ENCODE measurements at places on chromosomes 1 and 21.

DNA sequence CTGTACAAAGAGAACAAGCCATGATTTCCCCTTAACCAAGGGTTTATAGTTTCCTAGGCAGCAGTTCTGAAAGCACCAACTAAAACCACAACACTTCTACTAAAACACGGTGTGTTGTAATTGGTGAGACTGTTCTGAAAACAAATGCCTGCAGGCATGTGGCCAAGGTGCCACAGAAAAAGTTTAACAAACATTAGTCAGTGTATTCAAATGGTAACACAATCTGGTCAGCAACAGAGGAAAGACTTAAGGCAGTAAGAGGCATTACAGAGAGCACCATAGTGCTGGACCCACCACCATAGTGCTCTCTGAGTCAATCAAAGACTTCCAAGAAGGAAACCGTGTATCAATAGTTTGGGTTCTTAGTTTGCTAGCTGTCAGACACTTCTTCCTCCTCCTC lies 16.7 kb downstream of the SNIP1 start:
- no peaks in the 10 kb centered on the region for H3K27me3 ChIP-seq
- peaks cover 44% of the 10 kb centered on the region for H3K36me3 ChIP-seq
- H3K4me3 ChIP-seq: no peak overlapping the region
- no peak overlapping the region for H3K27ac ChIP-seq

GRCh38 chr1:197351821-197352440 lies 83.9 kb downstream of the CRB1 start:
- no peak overlapping the region for H3K4me3 ChIP-seq
- no peaks in the 10 kb centered on the region for H3K27me3 ChIP-seq
- no peaks in the 10 kb centered on the region for H3K36me3 ChIP-seq
- no peak overlapping the region for H3K27ac ChIP-seq
- no peaks in the 10 kb centered on the region for H3K4me1 ChIP-seq

GRCh38 chr1:208131621-208132286 lies 112.4 kb downstream of the PLXNA2 start:
- no peaks in the 10 kb centered on the region for H3K27me3 ChIP-seq
- H3K4me1 ChIP-seq: peaks cover 20% of the 10 kb centered on the region
- H3K36me3 ChIP-seq: no peaks in the 10 kb centered on the region
- DNase-seq: no peak

DNA sequence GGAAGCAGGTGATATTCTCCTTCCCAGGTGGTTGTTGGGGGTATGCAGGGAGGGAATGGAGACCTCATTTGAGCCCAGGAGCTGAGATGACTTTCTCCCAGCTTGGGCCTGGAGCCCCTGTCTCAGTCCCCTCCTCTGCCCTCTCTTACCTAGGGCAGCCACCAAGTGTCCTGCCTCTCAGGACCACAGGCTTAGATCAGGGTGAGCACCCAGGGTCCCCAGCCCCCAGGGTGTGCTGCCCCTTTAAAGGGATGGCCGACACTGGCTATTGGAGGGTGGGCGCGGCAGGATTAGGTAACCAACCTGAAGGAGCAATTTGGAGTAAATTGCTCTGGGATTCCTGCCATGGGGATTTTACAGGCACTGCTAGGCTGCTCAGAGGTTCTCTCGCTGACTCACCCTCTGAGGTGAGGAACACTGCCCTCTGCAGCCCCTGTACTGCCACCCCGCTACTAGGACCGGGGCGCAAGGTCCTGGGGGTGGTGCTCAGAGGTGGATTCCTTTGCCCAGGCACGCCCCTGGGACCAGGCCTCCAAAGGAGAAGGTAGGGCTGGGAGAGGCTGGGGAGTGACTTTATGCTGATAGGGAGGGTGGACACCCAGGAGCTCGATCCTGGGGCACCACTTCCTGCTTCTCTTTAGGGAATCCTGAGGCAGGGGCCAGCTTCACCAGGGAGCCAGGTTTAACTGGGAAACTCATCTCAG lies 1.5 kb downstream of the RPS6KA1 start:
- H3K27me3 ChIP-seq: no peaks in the 10 kb centered on the region
- peak overlapping the region; percentile 77 for H3K27ac ChIP-seq
- DNase-seq: peak; percentile 81
- peak overlapping the region; percentile 92 for H3K4me3 ChIP-seq

DNA sequence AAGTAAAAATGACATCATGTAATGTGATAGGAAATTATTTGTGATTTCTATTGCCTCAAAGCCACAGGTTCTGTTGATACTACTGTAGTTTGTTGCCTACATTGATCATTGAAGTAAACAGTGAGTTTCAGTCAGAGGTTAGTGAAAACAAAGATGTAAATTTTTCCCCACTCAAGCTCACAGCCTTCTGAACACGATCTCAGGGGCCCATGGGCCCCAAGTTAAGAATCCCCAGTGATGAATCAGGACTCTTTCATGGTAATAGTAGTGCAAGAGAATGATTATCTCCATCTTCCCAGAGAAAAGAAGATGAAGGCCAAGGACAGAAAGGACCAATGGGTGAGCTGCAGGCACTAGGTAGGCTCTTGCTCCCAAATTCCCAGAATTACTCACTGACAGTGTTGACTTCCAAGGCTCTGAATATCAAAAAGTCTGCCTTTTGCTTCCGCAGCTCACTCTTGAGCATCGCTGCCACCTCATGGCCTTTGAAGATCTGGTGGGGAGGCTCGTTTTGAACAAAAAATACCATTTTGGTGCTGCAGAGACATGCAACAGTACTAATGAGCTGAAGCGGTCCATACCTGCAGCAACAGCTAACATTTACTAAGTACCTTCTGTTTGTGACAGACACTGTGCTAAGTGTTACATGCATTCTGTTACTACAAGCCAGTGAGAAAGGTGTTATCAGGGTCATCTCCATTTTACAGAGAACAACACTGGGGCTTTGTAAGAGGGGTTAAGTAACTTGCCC lies 113.3 kb downstream of the KIAA0319L start:
- no peak overlapping the region for H3K27ac ChIP-seq
- DNase-seq: no peak
- H3K27me3 ChIP-seq: no peaks in the 10 kb centered on the region

GRCh38 chr1:217917281-217917887 lies 286.2 kb downstream of the SPATA17 start:
- no peaks in the 10 kb centered on the region for H3K4me1 ChIP-seq
- no peak overlapping the region for H3K4me3 ChIP-seq
- DNase-seq: no peak
- H3K27me3 ChIP-seq: no peaks in the 10 kb centered on the region
- no peak overlapping the region for H3K27ac ChIP-seq
- no peaks in the 10 kb centered on the region for H3K36me3 ChIP-seq

Measured in H1 (cell line).